ENCODE measurements at places on chromosomes 11 and 22.

- DNase-seq, result no peak
Measured at GRCh38 chr11:66071381-66071801, 1.3 kb downstream of the PACS1 start.

DNA sequence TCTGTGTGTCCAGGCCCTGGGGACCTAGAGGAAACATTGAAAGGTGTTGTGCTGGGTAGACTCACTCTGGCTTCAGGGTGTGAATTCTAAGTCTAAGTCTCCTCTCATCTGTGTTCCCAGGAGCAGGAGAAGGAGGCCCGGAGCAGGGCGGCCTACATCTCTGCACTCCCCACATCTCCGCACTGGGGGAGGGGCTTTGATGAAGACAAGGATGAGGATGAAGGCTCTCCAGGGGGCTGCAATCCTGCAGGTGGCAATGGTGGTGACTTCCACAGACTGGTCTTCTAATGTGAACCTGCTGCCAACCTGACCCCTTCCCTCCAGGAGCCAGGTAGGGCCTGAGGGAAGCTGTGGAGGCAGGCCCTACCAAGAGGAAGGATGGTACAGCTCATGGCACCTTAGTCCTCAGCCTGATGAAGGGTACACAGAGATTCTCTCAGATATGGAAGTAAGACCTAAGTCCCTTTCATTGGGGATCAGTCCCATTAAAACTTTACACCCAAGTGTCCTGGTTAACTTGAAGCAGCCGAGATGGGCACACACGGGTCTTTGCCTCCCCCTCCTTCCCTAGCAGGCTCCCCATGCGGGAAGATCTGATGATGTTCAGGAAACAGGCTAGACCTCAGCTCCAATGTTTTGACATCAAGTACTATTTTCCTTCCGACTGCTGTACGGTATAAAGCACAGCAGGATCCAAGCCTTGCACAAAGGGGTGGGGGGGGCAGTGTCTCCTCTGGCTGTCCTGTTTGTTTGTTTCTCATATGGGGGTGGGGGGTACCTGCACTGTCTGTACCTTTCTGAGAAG lies 25.0 kb downstream of the USP35 start:
- no peak for DNase-seq

DNA sequence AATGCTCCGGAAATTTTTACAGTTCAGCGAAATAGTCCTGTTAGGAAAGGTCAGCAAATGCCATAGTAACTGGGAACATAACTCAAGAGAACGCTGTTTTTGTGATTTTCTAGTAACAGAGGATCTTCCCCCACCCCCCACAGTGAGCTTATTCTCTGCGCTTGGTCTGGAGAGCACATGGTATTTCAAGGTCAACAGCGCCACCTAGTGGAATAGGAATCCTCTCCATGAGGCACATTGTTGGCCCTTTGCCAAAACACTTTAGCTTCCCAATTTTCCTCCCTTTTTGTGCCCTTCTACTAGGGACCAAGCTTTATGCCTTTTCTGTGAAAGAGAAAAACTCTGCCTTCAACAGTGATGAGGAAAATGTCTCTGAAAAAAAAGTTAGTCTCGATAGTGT lies 13.2 kb upstream of the OR4C12 start:
- no peak for DNase-seq

GRCh38 chr22:49466878-49467595 lies 360.6 kb downstream of the BRD1 start:
- DNase-seq, result no peak

DNA sequence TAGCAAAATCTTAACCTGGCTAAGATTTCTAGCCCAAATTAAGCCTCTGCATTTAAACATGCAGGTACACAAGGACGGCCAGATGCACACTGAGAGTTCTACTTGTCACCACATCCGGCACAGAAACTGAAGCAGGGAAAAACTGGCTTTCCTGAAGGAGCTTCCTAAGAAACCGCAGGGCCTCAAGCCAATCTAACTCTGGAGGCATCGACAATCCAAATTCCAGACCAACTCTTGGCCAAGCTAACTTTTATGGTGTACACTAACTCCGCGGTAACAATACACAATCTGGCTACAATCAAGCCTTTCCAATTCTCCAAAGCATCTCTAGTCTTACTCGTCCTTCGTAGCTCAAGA lies 1.2 kb downstream of the MSANTD2 start:
- DNase-seq, result no peak

DNA sequence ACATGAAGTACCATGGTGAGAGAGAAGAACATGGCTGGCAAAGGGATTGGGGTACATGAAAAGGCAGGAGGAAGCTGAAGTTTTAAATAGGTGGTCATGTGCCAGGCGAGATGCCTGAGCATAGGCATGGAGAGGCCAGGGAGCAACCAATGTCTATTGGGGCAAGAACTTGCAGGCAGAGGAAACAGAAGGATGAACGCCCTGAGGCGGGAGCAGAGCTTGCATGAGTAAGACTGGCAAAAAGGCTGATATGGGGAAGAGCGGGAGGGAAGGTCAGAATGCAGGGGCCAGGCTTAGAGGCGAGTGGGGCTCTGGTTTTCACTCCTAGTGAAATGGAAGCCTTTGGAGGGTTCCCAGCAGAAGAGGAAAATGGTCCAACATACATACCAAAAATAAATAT lies 52.5 kb upstream of the VSTM5 start:
- no peak for DNase-seq

GRCh38 chr11:112085822-112086421 lies 634 bp downstream of the TIMM8B start:
- no peak for DNase-seq

Measured in GM06990 (cell line).